Stimulated activated effector memory CD8-positive, alpha-beta T cell treated with anti-CD3 and anti-CD28 coated beads, Interleukin-12 subunit alpha, Interleukin-12 subunit beta, amount 100 ng/mL, for 72 hours (primary cell): ENCODE measurements at places on chromosomes 4 and X.

DNA sequence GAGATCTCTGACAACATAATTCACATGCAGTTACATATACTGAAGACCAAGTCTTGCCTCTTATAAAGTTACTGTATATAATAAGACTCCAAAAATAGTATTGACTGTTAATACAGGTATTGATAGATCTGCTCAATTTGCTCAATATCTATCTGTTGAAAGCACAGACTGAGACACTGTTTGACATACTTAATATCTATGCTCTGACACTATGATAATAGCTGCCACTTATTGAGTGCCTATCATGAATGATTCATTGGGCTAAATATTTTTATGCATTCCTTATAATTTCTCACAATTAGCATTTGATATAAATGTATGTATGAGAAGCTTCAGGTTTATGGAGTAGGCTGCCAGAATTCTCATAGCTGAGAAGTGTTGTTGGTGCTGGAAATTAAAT is 1600.9 kb upstream of the IGFBP7 start:
- DNase-seq: no peak

- DNase-seq: no peak
These were observed 171.0 kb upstream of the ATOH1 start for GRCh38 chr4:93657527-93657926.

GRCh38 chrX:10055430-10055829 is 88.3 kb downstream of the CLDN34 start:
- no peak for DNase-seq

GRCh38 chr4:68288393-68288740 is 42.9 kb upstream of the TMPRSS11B start:
- no peak for DNase-seq

GRCh38 chr4:113468165-113469022 is 293.1 kb downstream of the CAMK2D start:
- no peak for DNase-seq

- DNase-seq: no peak
These were observed 430.8 kb downstream of the ARHGAP24 start for GRCh38 chr4:85905761-85906160.

GRCh38 chr4:81808011-81808672 is 336.4 kb upstream of the RASGEF1B start:
- no peak for DNase-seq

DNA sequence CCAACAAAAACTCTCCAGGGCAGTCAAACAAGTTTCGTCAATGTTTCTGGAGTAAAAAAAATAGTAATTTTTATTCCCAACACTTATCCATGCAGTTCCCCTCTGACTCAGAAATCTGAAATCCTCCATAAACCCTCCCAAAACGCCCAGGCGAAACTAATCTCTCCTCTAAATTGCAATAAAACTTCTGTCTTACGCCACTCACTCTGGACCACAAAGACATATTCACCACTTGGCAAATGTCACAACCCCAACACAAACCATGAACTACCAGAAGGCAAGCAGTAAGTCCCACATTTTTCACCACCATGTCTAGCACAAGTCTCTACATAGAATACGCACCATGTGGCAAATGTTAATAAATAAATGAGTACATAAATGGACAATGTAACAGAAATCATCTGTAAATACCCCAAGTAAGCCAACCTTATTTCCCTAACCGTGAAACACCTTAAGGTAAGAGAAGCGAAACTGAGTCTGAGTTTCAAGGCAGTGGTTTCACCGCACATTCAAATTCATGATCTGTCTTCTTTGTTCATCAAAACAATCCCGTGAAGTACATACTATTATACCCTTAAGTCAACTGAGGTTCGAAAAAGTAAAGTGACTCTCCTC is 1.6 kb downstream of the PAPSS1 start:
- no peak for DNase-seq

GRCh38 chr4:55078987-55079386 is 46.4 kb downstream of the KDR start:
- no peak for DNase-seq

- no peak for DNase-seq
These were observed 85.1 kb upstream of the UCP1 start for GRCh38 chr4:140653718-140654494.

GRCh38 chr4:17251101-17251500 is 260.8 kb downstream of the QDPR start:
- DNase-seq: no peak

GRCh38 chr4:76306882-76307659 is 538 bp downstream of the STBD1 start:
- DNase-seq: no peak

DNA sequence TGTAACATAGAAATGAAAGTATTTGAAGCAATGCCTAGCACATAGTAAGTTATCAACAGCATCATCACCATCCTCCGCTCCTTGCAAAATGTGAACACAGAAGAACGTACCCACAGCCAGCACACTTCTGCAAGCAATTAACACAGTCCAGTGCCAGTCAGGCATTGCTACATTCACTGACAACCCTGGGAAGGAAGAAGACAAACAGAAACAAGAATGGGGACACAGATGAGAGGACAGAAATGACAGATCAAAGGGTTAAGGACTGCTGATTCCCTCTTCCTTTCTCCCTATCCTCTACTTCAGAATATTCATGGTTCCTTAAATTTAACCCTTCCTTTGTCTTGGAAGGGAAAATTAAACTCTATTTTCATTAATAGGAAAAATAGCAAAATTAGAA is 53.1 kb downstream of the CHM start:
- DNase-seq: no peak

DNA sequence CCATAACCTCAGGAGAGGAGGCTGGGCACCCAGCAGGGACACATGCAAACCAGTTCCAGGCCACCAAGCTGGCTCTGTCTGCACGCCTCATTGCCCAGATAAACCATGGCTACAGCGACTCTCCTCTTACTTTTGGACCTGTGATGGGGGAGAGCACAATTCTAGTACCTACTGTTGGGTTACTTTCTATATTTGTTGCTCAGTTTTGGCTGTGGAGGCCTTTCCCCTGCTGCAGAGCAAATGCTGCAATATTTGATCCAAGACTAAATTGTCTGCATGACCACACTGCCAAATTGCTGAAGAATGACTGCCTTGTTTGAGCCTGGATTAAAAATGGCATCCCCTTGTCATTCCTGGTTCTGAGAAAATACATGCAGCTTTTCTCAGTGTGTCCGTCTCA is 253.5 kb downstream of the ARHGAP10 start:
- no peak for DNase-seq

DNA sequence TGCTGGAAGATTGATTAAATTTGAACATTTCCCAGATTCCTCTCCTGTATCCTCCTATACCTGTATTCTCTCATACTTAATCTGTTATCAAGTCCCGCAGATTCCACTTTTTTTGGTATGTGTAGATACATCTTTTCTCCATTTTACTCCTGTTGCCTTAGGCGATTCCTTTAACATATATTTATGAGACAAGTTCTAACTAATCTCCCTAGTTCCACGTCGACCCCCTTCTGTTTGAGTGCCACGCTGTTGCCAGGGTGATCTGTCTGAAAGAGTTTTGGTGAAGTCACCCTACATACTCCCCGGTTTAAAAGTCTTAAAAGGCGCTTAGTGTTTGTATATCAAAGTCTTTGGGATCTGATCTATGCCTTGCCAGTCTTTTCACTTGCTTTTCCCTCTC is 2.4 kb downstream of the HNRNPH2 start:
- DNase-seq: no peak

DNA sequence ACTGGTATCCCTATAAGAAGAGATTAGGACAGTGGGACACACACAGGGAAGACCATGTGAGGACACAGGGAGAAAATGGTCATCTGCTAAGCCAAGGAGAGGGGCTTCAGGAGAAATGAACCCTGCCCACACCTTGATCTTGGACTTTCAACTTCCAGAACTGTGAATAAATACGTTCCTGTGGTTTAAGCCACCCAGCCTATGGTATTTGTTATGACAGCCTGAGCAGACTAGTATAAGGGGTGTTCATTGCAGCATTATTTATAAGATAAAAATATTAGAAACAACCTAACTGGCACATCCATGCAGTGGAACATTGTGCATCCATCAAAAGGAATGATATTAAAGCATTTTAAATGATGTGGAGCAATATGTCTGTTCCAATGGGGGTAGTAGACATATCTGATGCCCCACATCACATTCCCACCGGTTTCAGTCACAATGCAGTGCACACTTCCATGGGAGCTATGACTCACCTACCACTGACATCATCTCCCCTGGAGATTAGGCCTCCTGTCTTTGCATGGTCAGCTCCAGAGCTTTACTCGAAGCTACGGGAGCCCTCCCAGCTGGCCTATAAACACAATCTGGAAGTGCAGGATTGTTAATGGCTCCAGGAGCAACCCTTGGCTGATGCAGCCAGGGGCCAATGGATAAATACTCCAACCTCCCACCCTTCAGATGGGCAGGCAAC is 38.9 kb upstream of the MAMLD1 start:
- DNase-seq: no peak

GRCh38 chr4:112978691-112979472 is 70.6 kb upstream of the ANK2 start:
- no peak for DNase-seq

DNA sequence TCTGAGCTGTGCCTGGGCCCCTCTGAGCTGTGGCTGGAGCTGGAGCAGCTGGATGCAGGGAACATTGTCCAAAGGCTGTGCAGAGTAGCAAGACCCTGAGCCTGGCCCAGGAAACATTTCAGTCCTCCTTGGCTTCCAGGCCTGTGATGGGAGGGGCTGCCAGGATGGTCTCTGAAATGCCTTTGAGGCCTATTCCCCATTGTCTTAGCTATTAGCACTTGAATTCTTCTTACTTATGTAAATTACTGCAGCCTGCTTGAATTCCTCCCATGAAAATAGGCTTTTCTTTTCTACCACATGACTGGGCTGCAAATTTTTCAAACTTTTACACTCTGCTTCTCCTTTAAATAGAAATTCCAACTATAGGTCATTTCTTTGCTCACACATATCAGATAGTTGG is 349.8 kb upstream of the KLHL4 start:
- no peak for DNase-seq

DNA sequence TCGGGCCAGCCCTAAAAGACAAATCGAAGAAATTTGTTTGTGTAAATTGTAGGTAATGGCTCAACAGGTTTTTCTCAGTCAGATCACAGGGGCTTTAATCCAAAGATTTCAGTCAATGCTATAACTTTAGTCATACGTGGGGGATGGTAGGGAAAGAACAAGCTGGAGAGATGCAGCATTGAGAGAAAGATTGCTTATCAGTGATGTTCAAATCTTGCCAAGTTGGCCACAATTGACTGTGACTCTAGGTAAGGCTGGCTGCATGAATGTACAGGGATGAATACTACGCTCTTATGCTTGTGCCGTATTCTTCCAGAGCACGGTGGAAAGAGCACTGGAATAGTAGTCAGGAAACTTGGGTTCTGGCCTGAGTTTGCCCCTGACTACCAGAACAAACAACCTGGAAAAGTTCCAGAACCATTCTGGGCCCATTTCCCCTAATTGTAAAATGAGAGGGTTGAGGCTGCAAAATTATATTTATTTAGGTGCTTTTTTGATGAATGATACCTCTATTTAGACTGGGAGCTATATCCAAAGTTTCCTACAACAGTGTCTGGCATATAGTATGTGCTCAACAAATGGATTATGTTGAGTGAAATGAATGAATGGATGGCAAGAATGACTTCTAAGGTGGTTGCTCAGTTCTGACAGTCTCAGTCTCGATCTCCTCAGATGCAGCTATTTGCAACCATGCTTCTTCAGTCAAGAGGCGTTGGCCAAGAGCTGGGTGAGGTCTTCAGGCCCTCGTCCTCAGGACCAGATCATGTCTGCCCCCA is 44.4 kb downstream of the TSC22D3 start:
- no peak for DNase-seq

GRCh38 chr4:151227172-151227571 is 49.8 kb upstream of the PRSS48 start:
- no peak for DNase-seq

DNA sequence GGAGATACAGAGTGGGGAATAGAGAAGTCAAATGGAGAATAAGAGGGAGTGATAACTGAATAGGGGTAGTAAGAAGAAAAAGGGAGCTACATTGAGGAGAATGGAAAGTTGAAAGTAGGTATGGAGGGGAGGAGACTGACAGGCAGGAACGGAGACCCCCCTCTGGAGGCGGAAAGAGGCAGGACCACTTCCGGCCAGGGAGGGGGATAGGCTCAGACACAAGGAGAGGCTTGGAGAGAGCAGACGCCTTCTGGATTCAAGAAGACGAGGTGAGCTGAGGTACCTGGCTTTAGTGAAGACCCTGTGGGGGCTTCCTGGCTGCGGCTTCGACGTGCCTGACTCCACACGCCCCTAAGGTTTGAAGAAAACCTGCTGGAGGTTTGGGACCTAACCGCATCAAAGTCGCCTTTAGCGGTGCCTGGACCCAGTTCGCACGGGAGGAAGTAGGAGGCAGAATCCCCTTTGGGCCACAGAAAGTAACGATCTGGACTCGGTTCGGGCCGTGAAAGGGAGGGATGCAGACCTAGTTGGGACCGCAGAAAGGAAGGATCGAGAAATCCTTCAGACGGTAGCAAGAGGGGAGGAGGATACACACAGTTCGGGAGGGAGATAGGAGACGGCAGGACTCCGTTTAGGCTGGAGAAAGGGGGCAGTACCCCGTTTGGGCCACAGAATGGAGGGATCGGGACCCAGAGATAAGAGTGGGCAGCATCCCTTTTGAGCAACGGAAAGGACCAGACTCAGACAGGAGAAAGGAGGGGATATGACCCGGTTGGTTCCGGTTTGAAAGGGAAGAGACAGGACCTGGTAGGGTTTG is at the start of gene TRO:
Gene TRO (plus strand): TSS at position 215 of the 817 bp plus-strand sequence. CDS start 1,423 bp downstream, outside the sequence.
- no peak for DNase-seq

DNA sequence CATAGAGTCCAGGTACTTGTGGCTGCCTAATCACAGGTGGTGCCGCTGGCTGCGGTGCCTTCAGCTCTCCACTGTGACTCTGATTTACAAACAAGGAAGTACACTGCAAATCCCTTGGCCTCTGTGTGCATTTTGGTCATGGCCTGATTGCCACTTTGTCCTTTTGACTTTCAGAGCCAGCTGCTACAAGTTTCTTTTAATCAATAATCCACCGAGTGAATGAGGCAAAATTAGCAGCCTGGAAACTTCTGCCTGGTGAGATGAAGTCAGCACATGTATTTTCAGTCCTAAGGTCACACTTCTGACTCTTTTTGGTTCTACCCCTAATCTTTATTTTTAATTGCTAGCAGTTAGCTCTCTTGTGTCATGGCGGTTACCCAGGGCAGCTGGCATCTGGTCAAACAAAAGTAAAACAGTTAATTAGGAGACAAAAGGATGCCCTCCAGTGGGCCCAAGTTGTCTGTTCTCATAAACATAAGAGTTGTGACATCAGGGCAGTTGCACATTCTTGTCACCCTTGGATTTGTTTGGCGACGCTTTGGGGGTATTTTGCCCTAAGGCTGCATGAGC is 62.3 kb upstream of the LNX1 start:
- no peak for DNase-seq

GRCh38 chr4:81405900-81406401 is 65.8 kb downstream of the RASGEF1B start:
- peak; percentile 19 for DNase-seq
